ENCODE measurements at places on chromosomes 1 and 21.
A peak's percentile ranks its signal among the peaks of the same experiment; 100 is the strongest.

DNA sequence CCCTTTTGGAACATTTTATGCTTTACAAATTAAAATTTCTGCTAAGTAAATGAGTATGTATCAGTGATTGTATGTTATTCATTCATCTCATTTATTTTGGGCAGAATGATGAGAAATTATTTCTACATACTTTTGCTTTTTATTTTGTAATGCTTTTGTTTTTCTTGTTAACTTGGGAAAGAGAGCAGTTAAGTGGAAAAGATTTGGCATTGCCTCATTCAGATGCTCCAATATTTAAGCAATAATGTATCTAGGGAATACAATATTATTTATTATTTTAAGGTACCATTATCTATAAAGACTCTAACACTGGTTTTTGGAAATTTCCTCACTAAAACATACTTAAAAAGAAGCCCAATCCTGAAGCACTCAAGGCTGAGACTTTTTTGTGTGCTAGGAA, 431.8 kb downstream of the NEGR1 start:
- no peak for DNase-seq

DNA sequence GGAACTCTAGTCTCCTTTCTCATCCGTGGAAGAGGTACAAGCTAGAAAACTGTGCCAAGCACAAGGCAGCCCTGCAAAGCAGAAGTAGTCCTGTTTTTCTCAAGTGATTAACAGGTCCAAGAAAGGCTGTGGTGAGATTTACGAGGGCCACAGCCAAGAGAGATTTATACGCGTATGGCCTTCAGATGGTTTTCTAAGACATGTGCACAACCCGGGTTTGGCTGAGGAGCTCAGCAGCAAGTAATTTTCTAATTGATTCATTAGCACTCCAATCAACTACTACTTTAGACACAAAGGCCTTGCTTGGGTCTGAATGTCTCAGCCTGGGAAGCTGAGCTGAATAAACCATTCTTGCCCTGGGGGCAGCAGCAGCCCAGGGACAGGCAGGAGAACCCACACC, 55.8 kb downstream of the SSBP3 start:
- DNase-seq, result no peak

DNA sequence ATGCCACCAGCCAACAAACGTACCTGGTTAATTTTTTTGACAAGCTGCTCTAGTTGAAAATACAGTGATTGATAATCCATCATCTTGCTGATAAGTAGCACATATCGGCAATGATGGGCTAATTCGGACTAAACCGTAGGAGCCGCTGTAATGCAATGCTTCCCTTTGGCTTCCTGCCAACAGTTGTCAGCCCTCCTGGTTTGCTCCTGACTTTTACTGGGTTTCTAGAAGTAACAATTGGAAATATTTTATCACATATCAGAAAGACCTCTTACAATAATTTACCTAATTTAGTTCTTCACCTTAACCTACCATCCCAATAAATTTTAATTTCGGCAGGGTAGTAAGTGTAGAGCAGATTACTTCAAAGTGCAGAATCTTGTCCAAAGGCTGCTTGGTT, 148.5 kb downstream of the DHRS3 start:
- DNase-seq, result no peak

- DNase-seq, result peak; percentile 87
These were observed at the start of gene KIF21B for GRCh38 chr1:201023517-201023902. TSS of gene KIF21B (minus strand) at chr1:201023714. CDS start at chr1:201023383, 331 bp downstream.

- DNase-seq, result no peak
These were observed 176.3 kb upstream of the ZNHIT6 start for GRCh38 chr1:85884372-85885035.

DNA sequence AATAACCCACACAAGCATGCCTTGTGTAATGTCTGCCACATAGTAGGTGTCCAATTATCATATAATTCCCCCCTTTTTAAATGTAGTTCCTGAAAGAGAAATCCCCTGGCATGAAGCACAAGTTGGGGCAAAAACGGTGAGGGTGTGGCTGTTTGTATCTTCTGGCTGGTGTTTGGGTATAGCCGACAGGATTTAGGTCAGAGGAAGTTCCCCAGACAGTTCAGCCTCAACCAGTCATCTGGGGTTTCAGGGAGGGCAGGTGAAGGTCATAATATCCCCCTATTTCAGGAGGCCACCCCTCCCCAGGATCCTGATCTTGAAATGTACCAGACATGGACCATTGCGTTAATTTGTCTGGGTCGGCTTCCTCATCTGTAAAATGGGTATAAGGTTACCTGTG, 29.1 kb upstream of the JUN start:
- DNase-seq, result no peak

DNA sequence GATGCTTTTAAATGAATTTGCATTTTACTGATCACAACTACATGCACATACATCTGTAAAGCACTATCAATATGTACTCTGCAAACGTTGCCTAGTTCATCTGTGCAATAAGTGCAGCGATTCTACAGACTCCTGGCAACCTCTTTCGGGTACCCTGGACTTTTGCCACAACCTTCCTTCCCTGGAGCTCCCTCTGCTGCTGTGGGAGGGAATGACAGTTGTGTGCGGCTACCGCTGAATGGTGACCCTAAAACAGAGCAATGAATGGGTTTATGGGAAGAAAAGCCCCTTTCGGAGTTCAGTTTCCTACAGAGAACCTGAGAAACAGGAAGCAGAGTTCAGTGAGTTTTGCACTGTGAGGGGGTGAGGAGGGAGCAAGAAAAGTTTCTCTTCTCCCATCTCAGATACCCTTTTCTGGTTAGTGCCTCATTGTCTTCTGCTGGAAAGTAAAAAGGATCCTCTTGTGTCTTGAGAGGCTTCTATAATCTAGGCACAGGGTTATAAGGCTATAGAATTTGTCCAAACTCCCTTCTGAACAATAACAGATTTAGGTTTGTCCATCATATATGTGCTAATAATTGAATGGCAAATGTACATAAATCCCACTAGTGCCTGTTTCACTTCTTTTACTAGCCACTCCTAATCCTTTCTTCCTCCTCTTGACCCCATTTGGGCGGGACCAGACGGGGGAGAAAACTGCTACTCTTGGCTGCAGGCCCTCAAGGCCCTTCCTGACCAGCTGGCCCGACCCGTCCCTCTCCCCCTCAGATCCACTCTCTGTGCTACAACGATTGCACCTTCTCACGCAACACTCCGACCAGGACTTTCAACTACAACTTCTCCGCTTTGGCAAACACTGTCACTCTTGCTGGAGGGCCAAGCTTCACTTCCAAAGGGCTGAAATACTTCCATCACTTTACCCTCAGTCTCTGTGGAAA, 19.8 kb upstream of the SARS1 start:
- peak; percentile 20 for DNase-seq

- no peak for DNase-seq
These were observed 421.0 kb downstream of the DSCAM start for GRCh38 chr21:40425981-40426380.

- no peak for DNase-seq
These were observed 43.2 kb downstream of the HIVEP3 start for GRCh38 chr1:41875487-41875886.

DNA sequence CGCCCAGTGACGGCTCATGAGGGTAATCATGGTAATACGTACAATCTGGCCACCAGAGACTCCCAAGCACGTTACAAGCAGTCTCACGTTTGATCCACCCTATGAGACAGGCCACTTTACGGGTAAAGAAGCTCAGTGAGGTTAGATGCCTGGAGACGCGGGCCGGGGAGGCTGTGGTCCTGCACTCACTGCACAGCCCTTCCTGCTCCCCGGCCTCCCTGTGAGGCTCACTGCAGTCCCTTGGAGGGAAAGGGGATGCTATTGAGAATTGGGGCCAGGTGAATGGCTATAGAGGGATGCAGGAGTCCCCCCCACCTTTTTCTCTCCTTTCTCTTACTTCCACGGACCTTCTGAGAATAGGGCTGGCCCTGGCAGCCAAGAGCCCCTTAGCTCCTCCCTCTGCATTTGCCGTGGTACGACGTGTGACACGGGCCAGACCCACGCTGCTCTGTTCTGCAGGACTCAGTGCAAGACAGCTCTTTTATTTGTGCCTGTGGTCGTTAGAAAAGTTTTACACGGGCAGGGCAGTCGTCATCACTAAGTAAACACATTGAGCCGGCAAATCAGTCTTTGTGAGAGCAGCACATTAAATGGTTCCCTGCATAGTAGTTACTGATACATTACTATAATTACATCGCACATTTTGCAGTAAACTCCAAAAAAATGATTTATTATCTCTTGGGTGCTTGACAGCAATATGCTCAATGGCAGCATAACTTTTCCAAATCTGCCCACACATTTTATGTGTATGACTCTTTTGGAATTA, 18.8 kb downstream of the KIF26B start:
- DNase-seq, result no peak

- no peak for DNase-seq
These were observed 243.8 kb downstream of the ADGRL2 start for GRCh38 chr1:82044536-82044935.

GRCh38 chr1:185308126-185308525, 8.9 kb downstream of the IVNS1ABP start:
- DNase-seq, result no peak

DNA sequence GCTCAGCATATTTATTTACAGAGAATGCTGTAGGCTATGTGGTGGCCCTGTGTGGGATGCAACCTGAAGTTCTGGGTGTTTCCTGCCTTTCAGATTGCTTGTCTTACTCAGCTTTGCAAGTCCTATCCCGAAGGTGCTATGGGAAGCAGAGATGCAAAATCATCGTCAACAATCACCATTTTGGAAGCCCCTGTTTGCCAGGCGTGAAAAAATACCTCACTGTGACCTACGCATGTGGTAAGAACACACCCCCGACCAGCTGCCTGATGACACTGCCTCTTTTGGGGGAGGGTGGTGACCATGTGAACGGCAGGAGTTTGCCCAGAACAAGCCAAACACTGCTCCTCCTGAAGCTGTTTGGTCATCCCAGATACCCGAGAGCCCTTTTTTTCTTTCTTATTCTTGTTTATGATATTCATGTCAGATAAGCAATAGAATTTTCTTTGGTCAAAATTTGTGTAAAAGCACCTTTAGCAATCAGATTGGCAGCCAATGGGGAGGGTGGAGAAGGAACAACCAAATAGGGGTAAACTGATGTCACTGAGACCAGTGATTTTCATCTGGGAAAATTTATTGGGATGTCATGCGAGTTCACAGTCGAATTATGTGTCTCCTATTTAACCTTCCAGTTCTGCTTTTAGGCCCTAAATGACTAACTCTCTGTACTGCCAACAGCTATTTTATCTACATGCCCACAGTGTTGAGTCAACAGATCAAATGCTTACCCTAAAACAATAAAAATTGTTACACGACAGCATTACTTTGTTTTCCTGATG, 82.6 kb downstream of the EVA1C start:
- no peak for DNase-seq

DNA sequence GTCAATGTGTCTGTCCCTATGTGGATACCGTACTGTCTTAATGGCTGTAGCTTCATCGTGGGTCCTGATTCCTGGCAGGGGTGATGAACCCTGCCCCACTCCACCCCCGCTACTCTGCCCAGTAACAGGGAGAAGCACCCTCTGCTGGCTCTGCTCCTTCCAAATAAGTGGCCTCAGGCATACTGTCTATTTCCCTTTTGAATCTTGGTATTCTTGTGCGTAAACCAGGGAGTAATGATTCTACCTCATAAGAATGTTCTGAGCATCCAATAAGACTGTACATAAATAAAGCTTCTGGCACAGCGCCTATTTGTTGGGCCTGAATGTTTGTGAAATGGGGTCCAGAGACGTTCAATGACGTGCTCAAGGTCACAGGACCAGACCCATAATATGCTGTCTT, 35.2 kb upstream of the CTPS1 start:
- no peak for DNase-seq

- no peak for DNase-seq
These were observed 23.6 kb upstream of the ADGRB2 start for GRCh38 chr1:31787786-31788137.

DNA sequence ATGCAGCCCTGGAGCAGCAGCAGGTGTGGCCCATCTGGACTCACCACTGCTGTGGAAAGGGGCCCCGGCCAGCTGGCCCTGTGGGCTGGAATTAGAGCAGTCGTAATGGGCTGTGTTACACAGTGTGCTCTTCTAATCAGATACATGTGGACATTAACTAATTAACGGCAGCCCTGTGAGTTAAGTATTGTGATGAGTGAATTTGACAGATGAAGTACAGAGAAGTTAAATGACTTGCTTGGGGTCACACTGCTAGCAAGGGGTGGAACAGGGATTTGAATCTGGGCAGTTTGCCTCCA, 58.6 kb downstream of the MDM4 start:
- DNase-seq, result no peak

DNA sequence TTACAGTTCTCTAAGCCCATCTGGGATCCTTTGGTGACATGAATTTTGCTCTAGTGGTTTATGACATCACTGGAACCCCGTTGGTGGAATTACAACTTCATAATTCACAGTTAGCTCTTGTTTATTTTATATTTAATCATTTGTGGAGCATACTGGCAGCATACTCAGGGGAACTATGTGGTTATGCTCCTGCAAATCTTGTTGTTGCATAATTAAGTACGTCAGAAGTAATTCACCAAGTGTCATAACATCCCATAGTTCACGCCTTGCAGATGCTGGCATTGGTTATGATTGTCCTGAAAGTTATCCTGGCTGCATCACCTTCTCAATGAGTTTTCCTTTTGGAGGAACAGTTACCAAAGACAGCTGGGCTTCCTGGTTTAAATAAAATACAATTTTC, 16.5 kb downstream of the PRRX1 start:
- DNase-seq, result no peak

- no peak for DNase-seq
These were observed 6.9 kb downstream of the USP48 start for GRCh38 chr1:21775985-21776562.

- DNase-seq, result no peak
These were observed 2.7 kb downstream of the ZBTB21 start for GRCh38 chr21:42007356-42007940.

- DNase-seq, result no peak
These were observed 709.4 kb downstream of the MRPL39 start for GRCh38 chr21:24897883-24898282.

GRCh38 chr1:203558064-203558760, 64.3 kb downstream of the OPTC start:
- no peak for DNase-seq

DNA sequence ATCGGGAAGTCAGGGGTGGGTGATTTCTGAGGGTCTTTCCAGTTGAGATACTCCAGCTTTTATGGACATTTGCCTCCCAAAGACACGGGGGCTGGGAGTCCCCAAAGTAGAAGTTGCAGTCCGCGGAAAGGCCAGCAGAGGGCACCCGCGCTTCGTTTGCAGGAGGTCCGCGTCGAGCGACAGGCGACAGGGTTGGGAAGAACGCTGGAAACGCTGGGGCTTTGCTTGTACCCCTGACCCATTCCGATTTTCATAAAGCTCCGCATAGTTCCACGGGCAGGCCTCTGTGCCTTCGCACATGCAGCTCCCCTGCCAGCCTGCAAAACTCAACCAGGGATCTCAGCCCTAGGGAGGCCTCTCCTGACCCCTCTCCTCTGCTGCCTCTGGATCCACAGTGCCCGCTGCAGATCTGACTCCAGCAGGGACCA, 44.2 kb upstream of the LAPTM5 start:
- peak; percentile 85 for DNase-seq

GRCh38 chr1:175163702-175164101, 28.9 kb downstream of the KIAA0040 start:
- DNase-seq, result no peak

- DNase-seq, result no peak
These were observed 12.3 kb upstream of the SDC3 start for GRCh38 chr1:30920827-30921226.

Data from neuronal stem cell (in vitro differentiated cells).